ENCODE measurements at places on chromosomes 4 and X. TPM values are rescaled to one million over a fixed set of nuclear protein-coding genes. Genes with fewer than 3 reads are reported as not detected.

DNA sequence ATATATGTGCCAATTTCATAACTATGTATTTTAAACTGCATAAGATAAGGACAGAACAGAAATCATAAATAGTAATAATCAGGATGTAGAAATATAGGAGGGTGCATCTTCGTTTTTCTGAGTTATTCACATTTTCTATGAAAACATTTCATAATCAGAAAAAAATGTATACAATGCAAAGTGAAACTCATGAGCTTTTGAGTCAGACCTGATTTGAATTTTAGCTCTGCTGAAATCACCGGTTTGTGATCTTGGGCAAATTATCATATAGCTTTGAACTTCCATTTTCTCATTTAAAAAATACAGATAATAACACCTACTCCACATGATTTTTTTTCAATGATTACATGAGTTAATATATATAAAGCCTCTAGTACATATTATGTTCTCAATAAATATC, 106.9 kb downstream of the KDR start:
- no peaks in the 10 kb centered on the region for H3K27me3 ChIP-seq
- no peak overlapping the region for H3K4me3 ChIP-seq
- H3K27ac ChIP-seq: no peak overlapping the region
- DNase-seq: no peak

- H3K4me3 ChIP-seq: no peak overlapping the region
- no peak for DNase-seq
- peaks cover 9% of the 10 kb centered on the region for H3K4me1 ChIP-seq
Observed at GRCh38 chr4:102642631-102643298, 118.0 kb downstream of the MANBA start.

DNA sequence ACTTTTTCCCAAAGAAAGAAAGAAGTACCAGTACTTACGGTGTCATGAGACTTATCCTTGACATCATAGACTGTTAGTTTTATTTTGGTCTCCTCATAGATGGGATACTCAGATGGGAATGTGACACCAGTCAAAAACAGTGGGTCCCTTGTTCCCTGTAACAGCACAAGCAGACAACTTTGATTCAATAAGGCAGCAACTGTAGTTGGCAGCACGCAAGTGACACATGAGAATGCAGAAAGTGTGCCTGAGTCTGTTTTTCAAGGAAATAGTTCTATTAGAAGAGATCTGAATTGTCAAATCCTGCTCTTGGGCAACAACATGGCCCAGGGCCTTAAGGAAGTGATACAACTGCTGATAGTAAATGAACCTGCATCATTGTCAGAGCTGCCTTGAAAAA, 443.2 kb downstream of the INPP4B start:
- peak overlapping the region; percentile 76 for H3K27ac ChIP-seq
- no peaks in the 10 kb centered on the region for H3K27me3 ChIP-seq
- H3K4me3 ChIP-seq: no peak overlapping the region

DNA sequence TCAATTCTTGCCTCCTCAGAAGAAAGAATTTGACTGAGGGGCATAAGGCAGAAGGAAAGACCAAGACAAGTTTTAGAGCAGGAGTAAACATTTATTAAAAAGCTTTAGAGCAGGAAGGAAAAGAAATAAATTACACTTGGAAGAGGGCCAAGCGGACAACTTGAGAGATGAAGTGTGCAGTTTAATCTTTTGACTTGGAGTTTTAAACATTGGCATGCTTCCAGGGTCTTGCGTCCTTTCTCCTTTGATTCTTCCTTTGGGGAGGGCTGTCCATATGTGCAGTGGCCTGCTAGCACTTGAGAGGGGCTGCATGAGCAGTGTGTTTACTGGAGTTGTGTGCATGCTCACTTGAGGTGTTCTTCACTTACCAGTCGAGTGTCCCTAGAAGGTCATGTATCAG, 275.8 kb upstream of the IL1RAPL1 start:
- no peak overlapping the region for H3K4me3 ChIP-seq
- no peaks in the 10 kb centered on the region for H3K27me3 ChIP-seq
- H3K36me3 ChIP-seq: no peaks in the 10 kb centered on the region
- no peak for DNase-seq

DNA sequence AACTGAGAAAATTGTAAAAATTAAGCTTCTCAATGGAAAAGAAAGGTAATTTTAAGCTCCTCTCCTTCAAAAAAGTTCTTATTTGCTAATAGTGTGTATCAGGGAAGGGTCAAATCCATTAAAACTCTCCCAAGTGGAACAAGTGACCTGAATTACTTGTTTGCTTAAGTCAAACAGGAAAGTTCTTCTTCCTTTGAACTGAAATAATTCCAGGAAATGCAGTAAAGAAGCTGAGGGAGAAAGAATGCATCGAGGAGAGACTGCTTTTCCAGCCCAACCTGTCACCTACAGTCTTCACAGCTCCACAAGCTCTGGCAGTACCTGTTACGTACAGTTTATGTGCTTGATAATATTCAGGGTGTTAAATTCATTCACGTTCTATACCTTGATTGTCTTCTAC, 131.1 kb downstream of the KLHL8 start:
- H3K27ac ChIP-seq: no peak overlapping the region
- peaks cover 63% of the 10 kb centered on the region for H3K4me1 ChIP-seq
- peaks cover 45% of the 10 kb centered on the region for H3K36me3 ChIP-seq
- no peaks in the 10 kb centered on the region for H3K27me3 ChIP-seq
- H3K4me3 ChIP-seq: no peak overlapping the region

- no peak overlapping the region for H3K4me3 ChIP-seq
- no peaks in the 10 kb centered on the region for H3K36me3 ChIP-seq
Observed at GRCh38 chr4:147025042-147025441, 79.4 kb upstream of the TTC29 start.

- no peaks in the 10 kb centered on the region for H3K27me3 ChIP-seq
- H3K36me3 ChIP-seq: no peaks in the 10 kb centered on the region
- H3K4me1 ChIP-seq: no peaks in the 10 kb centered on the region
- no peak overlapping the region for H3K27ac ChIP-seq
Observed at GRCh38 chr4:5805270-5805669, 87.6 kb downstream of the CRMP1 start.

DNA sequence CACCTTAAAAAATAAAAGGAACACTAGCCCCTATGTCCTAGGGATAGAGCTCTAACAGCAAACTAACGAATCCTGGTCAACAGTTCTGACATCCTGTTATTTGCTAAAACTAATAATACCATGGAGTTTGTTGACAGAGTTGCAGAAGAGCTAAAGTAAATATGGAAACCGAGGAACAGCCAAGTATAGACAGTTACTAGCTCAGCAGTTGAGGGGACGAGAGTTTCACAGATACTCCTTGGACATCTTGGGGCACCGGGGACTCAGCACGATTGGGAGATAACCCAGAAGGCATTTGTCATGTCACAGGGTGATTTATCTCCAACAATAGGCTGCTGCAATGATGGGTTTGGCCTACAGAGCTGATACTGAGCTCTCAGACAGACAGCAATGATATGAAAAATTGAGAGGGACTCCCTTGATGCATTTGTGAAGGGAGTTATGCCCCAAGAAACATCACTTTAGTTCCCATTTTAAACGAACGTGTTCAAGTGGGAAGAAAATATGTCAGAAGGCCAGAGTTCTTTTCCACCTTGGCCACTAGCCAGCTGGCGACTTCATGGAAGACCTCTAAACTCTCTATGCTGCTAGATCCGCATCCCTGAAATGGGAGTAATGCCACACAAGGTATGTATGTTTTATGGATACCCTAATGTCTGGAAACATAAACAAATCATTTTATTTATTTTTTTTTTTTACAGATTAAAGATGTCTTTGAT, 48.6 kb downstream of the TSC22D3 start:
- DNase-seq: no peak
- H3K4me1 ChIP-seq: peaks cover 37% of the 10 kb centered on the region
- no peaks in the 10 kb centered on the region for H3K27me3 ChIP-seq

- H3K27me3 ChIP-seq: no peaks in the 10 kb centered on the region
- H3K27ac ChIP-seq: no peak overlapping the region
- no peak overlapping the region for H3K4me3 ChIP-seq
- H3K4me1 ChIP-seq: no peaks in the 10 kb centered on the region
Observed at GRCh38 chr4:136793848-136794247, 738.4 kb downstream of the PCDH18 start.

GRCh38 chrX:3250966-3251365, 95.5 kb downstream of the MXRA5 start:
- H3K36me3 ChIP-seq: no peaks in the 10 kb centered on the region
- no peak overlapping the region for H3K27ac ChIP-seq
- no peaks in the 10 kb centered on the region for H3K27me3 ChIP-seq
- no peak overlapping the region for H3K4me3 ChIP-seq
- DNase-seq: no peak

DNA sequence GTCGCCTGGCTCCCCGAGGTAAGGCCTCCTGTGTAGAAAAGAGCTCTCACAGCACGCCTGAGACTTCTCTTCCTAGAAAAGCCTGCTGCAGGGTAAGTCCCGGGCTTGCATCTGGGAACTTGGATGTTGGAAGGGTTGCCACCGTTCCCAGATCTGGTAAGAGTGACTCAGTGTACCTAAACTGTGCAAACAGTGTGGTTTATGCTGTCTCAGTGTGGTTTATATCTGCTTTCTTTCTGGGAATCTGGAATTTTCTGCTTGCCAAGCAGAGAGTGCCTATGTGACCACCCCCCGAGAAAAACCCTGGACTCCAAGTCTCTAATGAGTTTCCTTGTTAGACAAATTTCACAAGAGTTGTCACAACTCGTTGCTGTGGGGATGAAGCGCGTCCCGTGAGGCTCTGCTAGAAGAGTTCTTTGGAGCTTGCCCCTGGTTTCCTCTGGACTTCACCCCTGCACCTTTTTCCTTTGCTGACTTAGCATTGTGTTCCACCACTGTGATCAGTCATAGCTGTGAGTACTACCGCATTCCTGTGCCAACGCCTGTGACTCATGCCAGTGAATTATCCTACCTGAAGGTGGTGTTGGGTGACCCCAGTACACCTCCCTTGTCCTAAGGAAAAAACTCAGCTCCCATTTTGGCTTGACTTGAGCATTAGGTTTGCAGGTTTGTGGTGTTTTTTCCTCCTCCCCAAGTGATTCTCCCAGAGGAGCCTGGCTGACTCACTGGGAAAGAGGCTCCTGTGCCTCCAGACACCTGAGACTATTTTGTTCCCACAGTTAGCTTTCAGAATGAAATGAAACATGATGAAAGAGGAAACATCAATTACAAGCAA, 14.5 kb downstream of the SLC2A9 start:
- H3K27me3 ChIP-seq: no peaks in the 10 kb centered on the region
- peaks cover 53% of the 10 kb centered on the region for H3K4me1 ChIP-seq
- H3K36me3 ChIP-seq: no peaks in the 10 kb centered on the region
- peak overlapping the region; percentile 34 for H3K27ac ChIP-seq
- no peak for DNase-seq
- no peak overlapping the region for H3K4me3 ChIP-seq

- no peaks in the 10 kb centered on the region for H3K27me3 ChIP-seq
- no peaks in the 10 kb centered on the region for H3K4me1 ChIP-seq
Observed at GRCh38 chr4:37603070-37603468, 83.1 kb downstream of the RELL1 start.

- H3K4me3 ChIP-seq: no peak overlapping the region
- no peaks in the 10 kb centered on the region for H3K36me3 ChIP-seq
- no peak for DNase-seq
- H3K27ac ChIP-seq: no peak overlapping the region
Observed at GRCh38 chrX:22366166-22366702, 93.5 kb downstream of the CBLL2 start.

DNA sequence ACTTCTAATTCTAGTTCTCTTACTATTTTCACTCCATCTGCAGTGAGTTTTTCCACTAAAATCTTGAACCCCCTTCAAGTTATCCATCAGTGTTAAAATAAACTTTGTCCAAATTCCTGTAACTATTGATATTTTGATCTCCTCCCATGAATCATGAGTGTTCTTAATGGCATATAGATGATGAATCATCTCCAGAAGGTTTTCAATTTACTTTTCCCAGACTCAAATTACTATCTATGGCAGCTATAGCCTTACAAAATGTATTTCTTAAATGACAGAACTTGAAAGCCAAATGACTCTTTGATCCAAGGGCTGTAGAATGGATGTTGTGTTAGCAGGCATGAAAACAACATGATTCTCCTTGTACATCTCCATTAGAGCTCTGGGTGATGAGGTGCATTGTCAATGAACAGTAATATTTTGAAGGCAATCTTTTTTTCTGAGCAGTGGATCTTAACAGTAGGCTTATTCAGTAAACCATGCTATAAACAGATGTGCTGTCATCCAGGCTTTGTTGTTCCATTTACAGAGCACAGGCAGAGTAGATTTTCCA, 16.1 kb upstream of the IQCM start:
- no peak overlapping the region for H3K27ac ChIP-seq
- H3K36me3 ChIP-seq: no peaks in the 10 kb centered on the region
- no peak for DNase-seq
- no peaks in the 10 kb centered on the region for H3K4me1 ChIP-seq

DNA sequence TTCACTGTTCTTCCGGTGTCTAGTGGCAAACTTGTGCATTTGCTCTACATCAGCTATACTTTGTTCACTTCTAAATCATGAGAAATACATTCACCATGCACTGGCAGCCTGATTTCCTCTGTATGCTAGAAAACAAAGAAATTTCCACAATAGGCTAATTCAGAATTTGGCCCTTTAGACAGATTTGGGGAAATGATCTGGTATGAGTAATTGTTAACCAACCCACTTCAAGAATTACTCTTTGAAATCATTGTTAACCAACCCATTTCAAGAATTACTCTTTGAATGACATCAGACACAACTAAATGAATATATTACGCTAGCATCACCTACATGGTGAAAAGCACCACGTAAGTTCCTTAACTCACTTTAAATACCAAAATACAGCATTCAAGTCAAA, 14.6 kb downstream of the APBB2 start:
- no peaks in the 10 kb centered on the region for H3K27me3 ChIP-seq
- no peak overlapping the region for H3K4me3 ChIP-seq
- DNase-seq: no peak
- no peaks in the 10 kb centered on the region for H3K36me3 ChIP-seq
- no peak overlapping the region for H3K27ac ChIP-seq

GRCh38 chr4:26993539-26993938, 132.9 kb downstream of the STIM2 start:
- no peak for DNase-seq
- peak overlapping the region; percentile 38 for H3K27ac ChIP-seq
- no peaks in the 10 kb centered on the region for H3K27me3 ChIP-seq
- H3K36me3 ChIP-seq: no peaks in the 10 kb centered on the region
- peaks cover 31% of the 10 kb centered on the region for H3K4me1 ChIP-seq

ASB12 gene
- total RNA-seq: 3.2 TPM

MAGEC1 gene
- total RNA-seq: not detected

MAGEA2 gene
- not detected for total RNA-seq

RTL5 gene
- 2.6 TPM for total RNA-seq

TRIM60 gene
- total RNA-seq: not detected

ZFYVE28 gene
- 9.7 TPM for total RNA-seq

SMIM43 gene
- not detected for total RNA-seq

ARX gene
- not detected for total RNA-seq
